EL (cell line): ENCODE measurements at places on chromosomes 7 and 10.
A peak's percentile ranks its signal among the peaks of the same experiment; 100 is the strongest.

DNA sequence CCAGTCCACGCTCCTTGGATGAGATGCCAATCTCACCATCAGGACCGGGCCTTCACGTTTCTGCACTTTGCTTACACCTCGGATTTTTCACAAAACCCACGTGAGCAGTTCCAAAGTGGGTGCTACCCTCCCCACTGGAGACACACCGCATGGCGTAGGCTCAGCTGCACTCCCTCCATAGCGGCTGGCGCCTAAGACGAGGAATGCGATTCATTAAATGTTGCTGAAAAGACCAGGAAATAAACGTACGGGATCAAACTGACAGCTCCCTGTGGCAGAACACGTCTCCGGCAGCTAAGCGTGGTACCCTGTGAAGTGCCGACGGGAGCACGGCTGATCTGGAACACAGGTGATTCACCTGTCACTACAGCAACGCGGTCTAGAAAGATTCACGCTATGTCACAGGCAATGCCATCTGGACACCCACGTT lies 209.0 kb downstream of the DIP2C start:
- DNase-seq = no peak

DNA sequence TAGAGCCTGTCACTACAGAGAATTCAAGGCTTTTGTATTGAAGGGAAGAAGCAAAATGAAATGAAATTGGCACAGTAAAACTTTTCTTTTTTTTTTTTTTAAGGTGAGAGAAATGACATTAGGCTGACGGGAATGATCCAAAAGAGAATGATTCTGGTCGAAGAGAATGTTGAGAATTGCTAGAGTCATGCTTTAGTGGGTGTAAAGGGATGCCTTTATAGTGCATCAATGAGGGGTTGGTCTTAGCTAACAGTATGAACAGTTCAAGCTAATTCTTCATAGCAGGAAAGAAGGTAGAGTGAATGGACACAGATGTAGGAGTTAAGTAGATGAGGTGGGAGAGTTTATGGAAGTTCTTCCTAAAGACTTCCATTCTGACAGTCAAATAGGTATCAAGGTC lies 32.3 kb upstream of the LSM8 start:
- DNase-seq = peak; percentile 4

DNA sequence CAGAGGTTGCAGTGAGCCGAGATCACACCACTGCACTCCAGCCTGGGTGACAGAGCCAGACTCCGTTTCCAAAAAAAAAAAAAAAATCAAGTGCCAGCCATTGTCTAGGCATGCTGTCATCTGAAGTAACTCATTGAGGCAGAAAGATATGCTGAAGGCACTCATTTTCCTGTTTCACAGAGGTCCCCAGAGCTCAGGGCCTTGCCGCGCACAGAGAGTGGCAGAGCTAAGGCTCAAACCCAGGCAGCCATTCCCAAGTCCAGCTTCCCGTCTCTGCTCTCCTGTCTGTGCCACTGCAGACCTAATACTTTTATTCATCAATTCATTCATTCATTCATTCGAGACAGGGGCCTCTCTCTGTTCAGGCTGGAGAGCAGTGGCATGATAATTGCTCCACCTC lies 3.5 kb downstream of the GRIFIN start:
- no peak for DNase-seq

- DNase-seq = no peak
Measured at GRCh38 chr10:98880971-98881370, 354.7 kb downstream of the HPSE2 start.

DNA sequence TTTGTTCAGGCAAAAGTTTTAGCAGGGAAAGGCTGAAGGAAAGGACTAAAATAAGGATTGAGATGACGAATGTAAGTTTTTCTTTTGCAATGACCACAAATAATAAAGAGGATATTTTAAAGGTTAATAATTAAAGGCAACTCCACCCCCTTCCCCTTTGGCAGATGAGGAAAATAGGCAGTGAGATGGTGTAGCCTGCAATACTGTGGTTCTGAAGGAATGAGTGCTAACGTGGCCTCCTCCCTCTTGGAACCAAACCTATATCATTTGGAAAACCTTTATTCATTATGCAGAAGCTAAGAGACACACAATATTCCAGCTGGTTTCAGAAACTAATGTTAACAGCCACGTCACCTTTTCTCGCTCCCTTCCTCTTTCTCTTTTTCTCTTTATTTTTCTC lies 70.9 kb upstream of the COL1A2 start:
- DNase-seq = no peak

GRCh38 chr7:6636741-6637543 lies at the start of gene ZNF316:
ZNF316 (plus strand) TSS chr7:6637318; CDS start chr7:6642410, 5,092 bp downstream.
- DNase-seq = peak; percentile 57

- no peak for DNase-seq
Measured at GRCh38 chr7:85927226-85927625, 716.5 kb upstream of the GRM3 start.

DNA sequence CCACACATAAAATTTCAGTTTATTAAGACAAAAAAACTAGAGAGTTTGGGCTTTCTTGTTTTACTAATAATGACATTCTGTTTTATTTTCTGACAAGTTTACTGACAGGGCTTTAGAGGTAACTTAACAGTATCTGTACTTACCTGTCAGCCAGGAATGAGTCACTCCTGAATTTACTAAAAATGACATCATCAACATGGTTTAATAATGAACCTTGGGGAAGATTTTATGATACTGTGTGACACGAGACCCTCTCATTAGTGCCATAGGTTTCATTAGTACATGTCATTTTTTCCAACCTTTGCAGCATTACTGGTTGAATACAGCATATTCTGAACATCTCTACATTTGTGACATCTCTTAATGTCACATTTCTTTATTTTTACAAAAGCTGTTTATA lies 131.1 kb downstream of the KCND2 start:
- no peak for DNase-seq

DNA sequence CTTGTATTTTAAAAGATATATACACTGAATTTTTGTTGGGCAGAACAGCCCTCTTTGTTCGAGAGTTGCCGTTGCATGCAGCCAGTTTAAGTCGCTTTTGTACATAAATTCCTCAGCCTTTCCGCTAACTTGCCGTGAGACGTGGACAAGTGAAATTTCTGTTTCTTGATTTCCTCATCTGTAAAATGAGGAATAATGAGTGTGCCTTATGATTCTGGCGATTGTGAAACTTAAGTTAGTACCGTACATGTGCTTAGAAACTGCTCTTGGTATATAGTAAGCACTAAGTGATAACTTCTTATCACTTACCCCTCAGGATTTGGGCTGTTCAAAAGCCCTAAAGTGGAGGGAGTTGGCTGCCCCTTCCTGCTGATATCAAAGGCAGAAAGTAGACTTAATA lies 1.4 kb downstream of the CCNJ start:
- peak; percentile 19 for DNase-seq

DNA sequence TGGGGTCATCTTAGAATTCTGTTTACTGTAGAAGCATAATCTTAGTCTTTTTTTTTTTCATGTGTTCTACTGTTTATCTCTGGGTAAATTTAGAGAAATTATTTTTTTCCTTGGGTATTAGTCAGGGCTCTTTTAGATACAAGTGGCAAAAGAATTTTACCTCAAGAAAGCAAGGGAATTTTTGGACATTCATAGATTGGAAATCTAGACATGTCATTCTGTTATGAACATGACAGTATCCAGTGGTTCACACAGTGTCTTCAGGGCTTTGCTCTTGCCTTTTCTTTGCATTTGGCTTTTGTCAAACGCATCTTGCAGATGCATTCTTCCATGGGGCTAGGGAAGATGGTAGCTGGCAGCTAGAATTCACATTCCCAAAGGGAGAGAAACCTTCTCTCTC lies 13.7 kb upstream of the TAS2R41 start:
- DNase-seq = no peak

- DNase-seq = no peak
Measured at GRCh38 chr7:111750878-111751277, 188.6 kb upstream of the IMMP2L start.

GRCh38 chr10:70649526-70649925 lies 22.8 kb upstream of the ADAMTS14 start:
- DNase-seq = peak; percentile 71

GRCh38 chr7:158372400-158373342 lies 215.0 kb downstream of the PTPRN2 start:
- no peak for DNase-seq

GRCh38 chr7:11208883-11209465 lies 235.3 kb downstream of the PHF14 start:
- DNase-seq = no peak

DNA sequence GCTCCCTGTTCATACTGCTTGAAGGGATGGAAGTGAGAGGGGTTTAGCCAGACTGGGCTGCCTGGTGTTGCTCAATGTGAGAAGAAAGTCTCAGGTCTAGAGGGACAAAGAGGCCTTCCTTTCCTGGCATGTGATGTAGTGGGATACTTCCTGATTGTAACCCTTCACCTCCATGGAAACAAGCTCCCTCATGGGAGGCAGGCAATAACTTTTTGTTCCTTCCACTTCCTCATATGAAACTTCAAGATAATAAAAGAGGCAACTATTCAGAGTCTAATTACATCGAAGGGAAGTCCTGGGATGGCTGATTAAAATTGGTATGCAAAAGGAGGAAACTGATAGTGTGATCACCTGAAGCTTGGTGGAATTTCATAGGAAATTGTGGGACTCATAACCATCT lies 84.1 kb upstream of the ETV1 start:
- no peak for DNase-seq

GRCh38 chr10:49138361-49138891 lies 4.6 kb upstream of the FAM170B start:
- peak; percentile 46 for DNase-seq

- peak; percentile 55 for DNase-seq
Measured at GRCh38 chr10:32981760-32982159, 23.7 kb upstream of the ITGB1 start.

DNA sequence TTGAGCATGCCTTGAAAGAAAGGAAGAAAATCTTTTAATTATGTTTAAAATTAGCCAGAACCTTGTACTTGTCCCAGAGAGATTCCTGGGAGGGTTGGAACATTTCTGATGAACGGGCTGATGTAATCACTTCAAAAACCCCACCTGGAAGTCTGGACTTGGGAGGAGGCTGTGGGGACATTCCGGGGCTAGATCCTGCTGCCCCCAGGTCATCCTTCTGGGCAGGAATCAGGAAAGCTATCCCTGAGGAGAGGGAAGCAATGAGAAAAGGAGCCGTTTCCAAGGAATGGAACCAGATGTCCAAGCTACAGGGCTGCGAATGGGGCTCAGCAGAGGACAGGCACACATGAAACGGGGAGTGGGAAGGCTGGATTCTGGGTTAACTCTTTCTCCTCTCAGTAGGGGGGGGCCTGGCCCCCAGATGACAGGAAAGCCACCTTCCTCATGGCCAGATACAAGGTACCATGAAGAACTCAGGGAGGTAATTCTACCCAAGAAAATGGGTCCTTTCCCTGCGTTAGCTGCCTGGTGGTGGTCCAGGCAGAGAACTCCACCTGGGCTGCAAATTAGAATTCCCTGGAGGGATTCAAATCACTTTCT lies 280.1 kb downstream of the TCF7L2 start:
- no peak for DNase-seq

DNA sequence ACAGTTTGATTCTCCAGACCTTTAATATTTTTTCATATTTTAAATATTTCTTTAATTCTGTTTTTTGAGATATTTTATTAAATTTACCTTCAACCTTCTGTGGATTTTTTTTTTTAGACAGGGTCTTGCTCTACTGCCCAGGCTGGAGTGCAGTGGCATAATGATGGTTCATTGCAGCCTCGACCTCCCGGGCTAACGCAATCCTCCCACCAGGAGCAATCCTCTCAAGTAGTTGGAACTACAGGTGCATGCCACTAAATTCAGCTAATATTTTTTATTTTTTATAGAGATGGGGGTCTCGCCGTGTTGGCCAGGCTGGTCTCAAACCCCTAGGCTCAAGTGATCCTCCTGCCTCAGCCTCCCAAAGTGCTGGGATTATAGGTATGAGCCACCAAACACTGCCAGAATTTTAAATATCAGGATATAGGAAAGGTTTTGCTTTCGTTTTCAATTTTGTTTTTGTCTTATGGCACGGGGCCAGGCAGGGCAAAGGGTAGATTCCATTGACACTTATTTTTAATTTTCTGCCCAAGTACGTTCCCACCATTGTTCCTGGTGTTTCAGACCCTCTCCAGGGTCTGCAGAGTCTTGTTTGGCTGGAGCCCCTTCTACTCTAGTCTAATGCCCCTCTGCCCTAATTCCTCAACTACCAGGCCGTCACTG lies 1.2 kb downstream of the TACC2 start:
- DNase-seq = no peak

GRCh38 chr7:3721422-3721821 lies 420.4 kb downstream of the SDK1 start:
- no peak for DNase-seq

GRCh38 chr7:77765906-77766800 lies 32.1 kb downstream of the TMEM60 start:
- peak; percentile 40 for DNase-seq

DNA sequence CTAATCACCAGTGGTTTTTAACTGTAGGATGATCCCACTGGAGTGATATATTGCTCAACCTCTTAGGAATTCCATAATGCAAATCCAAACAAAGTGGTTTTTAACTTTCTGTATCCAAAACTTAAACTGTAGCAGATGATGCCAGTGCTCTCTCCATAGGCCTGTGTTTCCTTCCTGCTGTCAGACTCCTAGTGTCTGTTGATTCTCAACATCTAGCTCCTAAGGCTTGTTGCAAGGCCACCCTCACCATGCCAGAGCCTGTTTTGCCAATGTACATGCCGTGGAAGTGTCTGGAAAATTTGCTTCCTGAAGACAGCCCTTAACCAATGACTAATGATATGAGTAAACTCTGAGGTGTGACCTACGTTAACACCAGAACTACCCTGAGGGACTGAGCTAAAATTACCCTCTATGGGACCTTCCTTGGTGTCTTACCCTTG lies 39.3 kb downstream of the C1GALT1 start:
- peak; percentile 84 for DNase-seq

- DNase-seq = no peak
Measured at GRCh38 chr10:16392531-16393069, 44.2 kb upstream of the PTER start.

DNA sequence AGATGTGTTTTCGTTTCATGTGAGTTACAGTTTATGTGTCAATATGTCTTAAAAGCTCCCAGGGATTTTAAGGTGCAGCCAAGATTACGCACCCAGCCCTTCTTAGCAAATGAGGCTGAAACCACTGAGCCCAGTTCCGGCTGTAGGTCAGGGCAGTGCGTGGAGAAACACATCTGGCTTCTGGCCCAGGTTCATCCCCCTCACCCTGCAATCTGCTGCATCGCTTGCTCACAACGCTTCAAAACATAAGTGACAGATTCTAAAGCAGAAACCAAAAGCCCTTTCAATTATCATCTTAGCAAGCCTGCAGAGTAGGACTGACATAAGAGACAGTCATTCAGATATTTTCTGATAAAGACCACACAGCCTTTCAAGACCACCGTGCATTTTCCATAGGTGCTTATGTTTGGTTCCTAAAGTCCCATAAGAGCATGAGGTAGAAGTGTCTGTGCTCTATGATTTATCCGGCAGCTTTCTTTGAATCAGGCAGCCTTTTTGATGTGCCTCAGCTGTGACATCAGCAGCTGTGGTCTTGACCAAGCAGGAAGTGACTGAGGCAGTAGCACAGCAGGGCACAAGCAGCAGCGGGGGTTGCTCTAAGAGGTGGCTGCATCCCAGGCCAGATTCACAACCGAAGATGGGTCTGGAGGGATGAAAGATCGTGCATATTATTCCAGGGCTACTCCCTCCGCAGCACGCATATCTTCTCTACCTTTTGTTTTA lies 72.1 kb upstream of the LYZL2 start:
- DNase-seq = peak; percentile 52

GRCh38 chr7:30146127-30146612 lies 11.4 kb downstream of the MTURN start:
- no peak for DNase-seq

- DNase-seq = no peak
Measured at GRCh38 chr7:12226756-12227155, 15.7 kb downstream of the TMEM106B start.

GRCh38 chr7:55129541-55130394 lies 111.0 kb downstream of the EGFR start:
- DNase-seq = peak; percentile 84

GRCh38 chr10:129191797-129192196 lies 275.2 kb upstream of the MGMT start:
- DNase-seq = no peak
